Effector CD8-positive, alpha-beta T cell (primary cell): ENCODE measurements at places on chromosomes 4 and X.

DNA sequence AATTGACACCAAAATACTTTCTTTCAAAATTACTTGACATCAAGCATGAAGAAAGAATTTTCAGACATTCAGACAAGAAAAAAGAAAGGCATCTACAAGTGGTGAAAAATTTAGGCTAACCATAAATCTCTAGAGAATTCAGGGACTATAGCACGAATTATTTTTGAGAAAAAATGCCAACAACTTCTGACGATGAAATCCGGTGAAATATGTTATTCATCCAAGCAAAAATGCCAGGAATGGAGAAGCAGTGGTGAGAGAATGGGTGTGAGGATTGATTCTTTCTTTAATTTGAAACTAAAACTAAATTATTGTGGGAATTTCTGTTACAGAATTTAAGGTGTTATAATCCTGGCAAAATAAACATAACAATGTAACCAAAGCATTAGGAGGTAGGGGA, 69.4 kb upstream of the SORBS2 start:
- no peak for DNase-seq

DNA sequence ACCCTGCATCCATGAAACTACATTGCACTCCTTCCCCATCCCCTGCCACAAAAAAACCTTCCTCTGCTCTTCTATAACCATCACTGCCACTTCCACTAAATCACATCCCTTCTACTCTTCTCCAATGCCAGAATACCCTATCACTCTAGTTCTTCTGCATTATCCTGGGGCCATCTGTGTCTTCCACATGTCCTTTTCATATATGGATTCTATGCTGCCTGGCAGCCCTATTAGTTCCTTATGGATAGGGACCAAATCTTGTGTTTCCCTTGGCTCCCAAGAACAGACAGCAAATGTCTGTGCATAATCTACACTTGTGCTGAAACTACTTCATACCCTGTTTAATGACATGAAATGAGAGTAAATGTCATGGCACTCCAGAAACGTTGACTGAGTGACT, 68.0 kb downstream of the LHFPL1 start:
- DNase-seq, result no peak

DNA sequence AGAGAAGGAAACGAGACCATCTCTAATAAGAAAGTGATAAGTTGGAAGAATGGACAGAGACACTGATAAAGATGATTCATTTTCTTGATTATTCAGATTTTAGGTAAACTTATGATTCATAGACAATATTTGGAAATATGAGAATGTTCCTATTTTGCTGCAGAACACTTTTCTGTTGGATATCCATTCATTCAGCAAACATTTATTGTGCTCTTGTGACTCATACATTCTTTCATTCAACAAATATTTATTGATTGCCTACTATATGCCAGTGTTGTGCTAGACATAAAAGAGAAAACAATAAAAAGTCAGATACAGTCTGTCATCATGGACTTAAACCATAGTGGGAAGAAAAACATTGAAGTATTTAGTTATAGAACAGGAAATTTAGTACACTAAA, 1232.0 kb downstream of the STIM2 start:
- no peak for DNase-seq

GRCh38 chrX:151754641-151755215, 20.2 kb downstream of the CNGA2 start:
- no peak for DNase-seq

- no peak for DNase-seq
Measured at GRCh38 chr4:155578219-155578618, 88.4 kb upstream of the GUCY1A1 start.
